ENCODE measurements at places on chromosomes 6 and 20.

- DNase-seq = peak; percentile 78
Observed at GRCh38 chr20:63520934-63521601, 503 bp downstream of the PPDPF start.

DNA sequence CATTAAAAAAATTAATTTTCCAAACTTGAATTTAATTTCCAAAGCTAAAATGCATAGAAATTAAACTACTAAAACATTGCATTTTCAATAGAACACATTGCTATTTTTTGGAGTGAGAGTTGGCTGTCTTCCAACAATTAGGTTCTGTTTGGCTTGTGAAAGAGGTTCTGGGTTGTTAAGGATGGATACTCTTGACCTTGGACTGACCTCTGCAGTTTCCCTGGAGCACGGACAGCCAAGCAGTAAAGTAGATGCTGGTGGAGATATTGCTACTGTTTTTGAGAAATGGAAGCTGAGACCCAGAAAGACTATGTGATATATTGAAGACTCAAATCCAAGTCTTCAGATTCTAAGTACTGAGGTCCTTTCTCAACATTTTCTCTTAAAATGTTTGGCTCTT, 95.9 kb upstream of the CHD6 start:
- DNase-seq = no peak

- DNase-seq = peak; percentile 64
Observed at GRCh38 chr6:135182071-135183001, 1.2 kb downstream of the MYB start.

DNA sequence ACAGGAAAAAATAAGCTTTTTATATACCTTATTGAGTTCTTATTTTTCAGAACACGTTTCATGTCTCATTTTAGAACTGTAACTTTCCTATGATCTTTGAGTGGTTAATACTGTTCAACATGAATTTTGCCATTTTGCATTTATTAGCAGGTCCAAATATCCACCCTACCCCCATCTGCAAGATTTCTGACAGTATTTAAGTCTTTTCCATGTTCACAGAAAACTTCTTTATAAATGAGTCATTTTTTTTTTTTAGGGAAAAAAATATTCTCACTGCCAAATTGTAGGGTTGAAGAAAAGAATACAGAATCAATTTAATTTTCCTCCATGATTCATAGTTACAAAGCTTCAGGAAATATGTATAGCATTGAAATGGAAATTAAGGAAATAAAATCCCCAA, 101.8 kb downstream of the COL21A1 start:
- no peak for DNase-seq

DNA sequence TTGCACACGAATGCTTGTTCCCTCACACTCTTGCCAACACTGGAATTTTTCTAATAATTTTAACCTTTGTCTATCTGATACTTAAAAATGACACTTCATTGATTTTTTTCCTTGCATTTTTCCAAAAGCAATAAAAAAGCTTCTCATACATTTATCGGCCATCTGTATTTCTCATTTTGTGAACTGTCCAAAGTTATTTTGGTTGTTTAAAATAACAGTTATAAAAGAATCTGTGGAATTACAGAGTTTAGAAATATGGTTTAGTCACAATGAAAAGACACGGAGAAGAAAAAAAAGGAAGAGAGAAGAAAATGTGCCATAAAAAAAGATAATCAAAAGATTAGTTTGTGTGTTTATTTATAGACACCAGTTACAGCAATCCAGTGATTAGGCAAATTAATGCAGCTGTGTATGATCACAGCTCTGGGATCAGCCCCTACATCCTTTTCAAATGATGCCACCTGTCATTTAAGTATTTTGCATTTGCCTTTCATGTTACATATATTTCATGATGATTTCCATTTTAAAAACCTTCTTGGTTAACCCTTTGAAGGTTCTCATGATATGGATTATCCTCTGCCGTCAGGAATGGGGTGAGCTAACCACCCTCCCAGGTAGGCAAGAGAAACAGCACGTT, 171.7 kb downstream of the BACH2 start:
- no peak for DNase-seq

DNA sequence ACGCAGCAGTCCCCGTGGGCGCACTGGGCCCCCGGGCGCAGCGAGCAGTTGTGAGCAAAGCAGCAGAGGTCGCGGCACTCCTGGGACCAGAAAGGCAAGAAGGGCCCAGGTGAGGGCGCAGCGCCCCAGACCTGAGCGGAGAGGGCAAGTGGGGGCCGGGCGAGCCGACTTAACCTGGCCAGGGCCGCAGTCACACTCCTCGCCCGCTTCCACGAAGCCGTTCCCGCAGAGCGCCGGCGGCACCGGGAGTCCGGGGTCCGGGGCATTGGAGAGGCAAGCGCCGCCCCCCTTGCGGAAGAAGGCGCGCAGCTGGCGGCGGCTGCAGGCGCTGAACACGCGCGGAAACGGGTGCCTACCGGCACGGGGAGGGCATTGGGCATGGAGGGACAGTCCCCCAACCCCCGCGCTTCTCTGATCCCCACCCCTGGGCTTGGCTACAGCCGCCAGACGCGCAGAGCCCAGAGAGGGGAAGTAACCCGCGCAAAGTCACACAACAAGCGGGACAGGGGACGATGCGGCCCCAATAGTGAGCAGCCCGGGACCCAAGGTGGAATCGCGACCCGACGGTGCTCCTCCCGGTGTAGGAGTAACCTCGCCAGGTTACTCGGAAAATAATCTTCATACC, 9.2 kb downstream of the ADAM33 start:
- no peak for DNase-seq

DNA sequence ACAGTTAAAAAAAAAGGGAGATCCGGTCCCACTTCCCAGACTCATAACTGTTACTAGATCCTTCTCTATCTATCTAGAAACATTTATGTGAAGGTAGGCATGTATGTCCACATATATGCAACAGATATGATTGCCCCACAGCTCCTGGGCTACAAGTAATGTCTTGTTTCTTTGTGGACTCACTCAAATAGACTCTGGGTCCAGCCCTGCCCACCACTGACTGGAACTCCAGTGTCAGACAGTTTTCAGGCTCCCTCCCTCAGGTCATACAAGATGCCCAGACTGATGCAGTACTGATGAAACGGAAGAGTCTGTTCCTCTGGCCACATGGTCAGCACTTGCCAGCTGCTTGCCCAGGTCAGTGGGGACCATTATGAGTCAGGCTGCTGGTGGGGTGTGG, 30.8 kb upstream of the IER3 start:
- DNase-seq = no peak

DNA sequence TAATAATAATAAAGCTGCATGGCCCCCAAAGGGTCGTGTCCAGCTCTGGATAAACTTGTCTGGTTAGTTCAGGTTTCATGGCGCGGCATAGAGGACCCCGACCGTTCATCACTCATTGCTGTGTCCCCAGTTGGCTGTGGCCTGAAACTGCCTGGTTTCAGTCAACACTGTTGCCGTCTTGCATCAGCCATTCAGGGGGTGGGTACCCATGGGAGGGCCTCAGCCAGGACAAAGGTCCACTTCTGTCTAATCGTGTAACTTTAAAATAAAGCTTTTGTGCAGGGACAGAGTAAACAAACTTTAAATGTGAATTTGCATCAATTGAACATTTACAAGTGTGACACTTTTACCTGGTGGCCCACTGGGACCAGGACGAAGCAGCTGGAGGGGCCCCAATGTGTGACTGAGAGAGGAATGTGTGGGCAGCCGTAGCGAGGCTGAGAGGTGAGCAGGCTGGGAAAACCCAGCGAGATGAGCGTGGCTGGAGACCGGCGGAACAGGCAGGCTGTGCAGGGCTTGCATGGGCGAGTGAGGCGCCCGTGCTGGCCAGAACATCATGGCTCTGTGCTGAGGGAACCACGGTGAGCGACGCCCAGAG, 22.3 kb upstream of the UNC93A start:
- no peak for DNase-seq
